ENCODE measurements at places on chromosomes 2 and 18.

- H3K36me3 ChIP-seq = no peaks in the 10 kb centered on the region
- no peak overlapping the region for H3K4me3 ChIP-seq
- no peaks in the 10 kb centered on the region for H3K27me3 ChIP-seq
- H3K27ac ChIP-seq = no peak overlapping the region
- no peaks in the 10 kb centered on the region for H3K4me1 ChIP-seq
- no peak for DNase-seq
These were observed 95.9 kb upstream of the STON1 start for GRCh38 chr2:48434101-48434500.

GRCh38 chr18:31102025-31102684 is at the start of gene DSC2:
Gene DSC2, minus strand, starts transcription at chr18:31102421. Its CDS starts 450 bp downstream, at chr18:31101971.
- peak; percentile 65 for DNase-seq
- H3K4me1 ChIP-seq = no peaks in the 10 kb centered on the region
- no peaks in the 10 kb centered on the region for H3K27me3 ChIP-seq
- H3K36me3 ChIP-seq = no peaks in the 10 kb centered on the region
- H3K4me3 ChIP-seq = peak within 1 kb of the TSS; percentile 64

DNA sequence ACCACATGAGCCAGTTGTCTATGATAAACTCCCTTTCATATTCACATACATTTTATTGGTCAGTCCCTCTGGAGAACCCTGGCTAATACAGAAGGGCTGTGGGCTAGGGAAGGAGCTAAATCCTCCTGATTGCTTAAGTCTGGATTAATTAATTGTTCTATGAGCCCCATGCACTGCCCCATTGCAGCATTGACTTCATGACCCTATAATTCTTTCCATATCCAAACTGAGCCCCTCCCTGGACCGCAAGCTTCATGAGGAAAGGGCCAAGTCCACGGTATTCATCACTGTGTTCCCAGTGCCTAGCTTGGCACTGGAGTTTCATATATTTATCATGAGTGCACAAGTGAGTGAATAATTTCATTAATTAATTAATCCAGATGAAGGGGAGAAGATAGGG is 124.0 kb downstream of the MBD2 start:
- DNase-seq = no peak
- H3K4me1 ChIP-seq = no peaks in the 10 kb centered on the region
- no peak overlapping the region for H3K4me3 ChIP-seq
- H3K36me3 ChIP-seq = no peaks in the 10 kb centered on the region
- no peak overlapping the region for H3K27ac ChIP-seq
- H3K27me3 ChIP-seq = no peaks in the 10 kb centered on the region

- H3K27me3 ChIP-seq = no peaks in the 10 kb centered on the region
- no peak overlapping the region for H3K4me3 ChIP-seq
- no peak overlapping the region for H3K27ac ChIP-seq
- no peaks in the 10 kb centered on the region for H3K36me3 ChIP-seq
- DNase-seq = peak; percentile 83
These were observed 590.8 kb upstream of the ID2 start for GRCh38 chr2:8090748-8091700.

DNA sequence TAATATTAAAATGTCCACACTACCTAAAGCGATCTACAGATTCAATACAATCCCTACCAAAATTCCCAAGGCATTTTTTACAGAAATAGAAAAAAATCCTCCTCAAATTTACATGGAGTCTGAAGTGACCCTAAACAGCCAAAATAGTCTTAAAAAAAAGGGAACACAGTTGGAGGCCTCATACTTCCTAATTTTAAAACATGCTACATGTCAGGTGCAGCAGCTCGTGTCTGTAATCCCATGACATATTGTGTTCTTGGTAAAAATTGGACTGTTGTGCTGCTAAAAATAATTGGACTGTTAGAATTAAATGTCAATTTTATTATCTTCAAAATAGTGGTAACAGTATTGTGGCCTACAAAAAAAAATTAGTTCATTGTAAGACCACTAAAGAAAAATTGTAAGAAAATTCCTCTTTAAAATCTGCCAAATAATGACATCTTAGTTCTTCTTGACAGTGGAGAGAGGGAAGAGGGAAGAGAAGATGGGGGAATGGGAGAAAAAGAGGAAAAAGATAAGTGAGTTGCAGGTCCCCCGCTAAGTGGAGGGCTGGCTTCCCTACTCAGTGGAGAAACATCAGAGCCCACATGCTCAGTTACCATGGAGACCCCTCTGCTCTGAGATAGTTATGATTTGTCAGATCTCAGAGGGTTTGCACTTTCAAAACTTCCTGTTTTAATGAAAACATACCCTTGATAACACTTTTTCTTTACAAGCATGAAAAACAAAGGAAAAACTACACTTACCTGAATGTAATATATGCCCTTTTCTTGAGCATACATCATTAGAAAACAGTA is 46.5 kb downstream of the UNC50 start:
- no peak overlapping the region for H3K27ac ChIP-seq
- H3K36me3 ChIP-seq = peaks cover 7% of the 10 kb centered on the region

DNA sequence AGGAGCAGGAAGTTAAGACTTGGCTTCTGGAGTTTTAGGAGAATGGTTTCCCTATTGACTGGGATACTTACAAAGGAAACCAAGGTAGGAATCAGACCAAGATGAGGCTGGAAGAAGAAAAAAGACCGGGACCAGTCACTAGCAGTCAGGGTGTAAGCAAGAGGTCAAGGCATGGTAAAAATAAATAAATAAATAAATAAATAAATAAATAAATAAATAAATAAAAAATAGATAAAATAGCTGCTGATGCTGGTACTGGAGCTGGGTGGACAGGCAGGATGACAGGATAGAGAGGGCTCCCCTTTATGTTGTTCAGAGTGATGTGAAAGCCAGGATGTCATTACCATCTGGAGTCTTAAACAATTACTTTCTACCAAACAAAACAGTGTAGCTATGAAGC is 89.9 kb downstream of the MYO5B start:
- DNase-seq = no peak
- no peaks in the 10 kb centered on the region for H3K36me3 ChIP-seq
- no peak overlapping the region for H3K27ac ChIP-seq
- no peak overlapping the region for H3K4me3 ChIP-seq

DNA sequence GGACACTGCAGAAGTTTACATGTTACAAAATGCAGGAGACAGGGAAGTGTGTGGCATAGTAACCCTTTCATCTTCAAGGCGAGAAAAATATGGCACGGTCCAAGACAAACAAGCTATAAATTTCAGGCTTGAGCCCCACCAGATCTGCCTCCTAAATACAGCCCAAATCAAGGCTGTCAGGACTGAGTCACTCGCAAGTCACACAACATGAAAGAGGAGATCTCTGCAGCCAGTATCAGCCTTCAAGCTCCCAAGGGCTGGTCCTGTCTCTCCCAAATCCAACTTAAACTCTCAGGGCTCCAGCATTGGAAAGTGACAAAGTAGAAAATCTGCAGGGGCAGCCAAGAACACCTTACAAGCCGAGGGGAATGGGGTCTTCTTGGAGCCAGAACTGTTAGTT is 106.3 kb upstream of the GATA6 start:
- H3K4me1 ChIP-seq = no peaks in the 10 kb centered on the region
- no peak for DNase-seq
- no peaks in the 10 kb centered on the region for H3K36me3 ChIP-seq
- no peak overlapping the region for H3K4me3 ChIP-seq

- no peaks in the 10 kb centered on the region for H3K4me1 ChIP-seq
- no peaks in the 10 kb centered on the region for H3K36me3 ChIP-seq
- H3K27me3 ChIP-seq = no peaks in the 10 kb centered on the region
- H3K4me3 ChIP-seq = no peak overlapping the region
- H3K27ac ChIP-seq = no peak overlapping the region
- no peak for DNase-seq
These were observed 155.1 kb downstream of the SS18 start for GRCh38 chr18:25935356-25935755.

DNA sequence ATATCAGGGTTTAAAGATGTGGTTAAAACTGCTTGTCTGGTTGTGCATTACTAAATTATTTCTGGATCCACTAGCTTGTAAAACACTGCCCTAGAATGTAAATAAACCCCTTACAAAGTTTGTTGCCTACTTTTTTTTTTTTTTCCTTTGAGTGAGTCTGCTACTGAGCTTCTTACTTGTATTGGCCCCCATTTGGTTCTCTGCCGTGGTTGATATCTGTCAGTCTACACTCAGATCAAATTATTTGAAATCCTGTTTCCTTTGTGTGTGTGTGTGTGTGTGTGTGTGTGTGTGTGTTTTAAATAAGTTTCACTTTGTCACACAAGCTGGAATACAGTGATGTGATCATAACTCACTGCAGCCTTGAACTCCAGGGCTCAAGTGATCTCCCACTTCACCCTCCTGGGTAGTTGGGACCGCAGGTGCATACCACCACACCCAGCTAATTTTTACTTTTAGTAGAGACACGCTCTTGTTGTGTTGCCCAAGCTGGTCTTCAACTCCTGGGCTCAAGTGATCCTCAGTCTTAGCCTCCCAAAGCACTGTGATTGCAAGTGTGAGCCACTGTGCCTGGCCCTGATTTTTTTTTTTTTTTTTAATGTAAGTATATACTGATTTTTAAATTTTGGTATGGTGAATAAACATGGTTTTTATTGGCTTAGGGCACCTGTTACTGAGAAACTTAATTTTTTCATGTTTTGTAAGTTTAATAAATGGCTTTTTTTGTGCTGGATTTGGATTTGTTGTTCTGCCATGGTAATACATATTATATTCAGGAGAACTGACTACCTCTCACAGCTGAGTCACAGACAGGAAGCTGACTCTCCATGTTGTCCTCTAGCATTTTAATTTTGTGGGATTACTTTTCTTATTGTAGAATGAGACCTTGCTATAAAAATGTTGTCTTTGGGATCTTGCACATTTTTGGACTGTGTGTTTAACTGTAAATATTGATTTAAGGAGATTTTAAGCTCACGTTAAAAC is 48.5 kb downstream of the MAP4K4 start:
- H3K4me1 ChIP-seq = peaks cover 56% of the 10 kb centered on the region
- no peaks in the 10 kb centered on the region for H3K36me3 ChIP-seq
- DNase-seq = no peak
- H3K27ac ChIP-seq = no peak overlapping the region

DNA sequence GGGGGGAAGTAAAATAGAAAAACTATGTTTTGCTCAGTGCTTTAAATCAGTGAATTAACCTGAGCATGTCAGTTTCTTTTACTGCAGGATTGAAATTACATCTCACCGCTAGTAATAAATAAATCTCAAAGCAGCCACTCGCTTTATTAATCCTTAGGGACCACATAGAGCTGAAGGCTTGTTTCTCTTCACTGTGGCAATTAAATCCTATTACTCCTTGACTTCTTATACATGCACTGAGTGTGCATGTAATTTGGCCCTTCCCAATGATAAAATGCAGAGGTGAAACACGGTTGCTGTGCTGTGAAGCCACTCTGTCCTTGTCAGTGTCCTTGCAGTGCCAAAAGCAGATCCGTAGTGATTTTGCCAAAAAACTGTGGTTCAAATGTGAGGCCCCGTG is 77.1 kb upstream of the RBM44 start:
- no peak for DNase-seq
- no peaks in the 10 kb centered on the region for H3K27me3 ChIP-seq
- no peak overlapping the region for H3K4me3 ChIP-seq
- H3K4me1 ChIP-seq = peaks cover 34% of the 10 kb centered on the region

DNA sequence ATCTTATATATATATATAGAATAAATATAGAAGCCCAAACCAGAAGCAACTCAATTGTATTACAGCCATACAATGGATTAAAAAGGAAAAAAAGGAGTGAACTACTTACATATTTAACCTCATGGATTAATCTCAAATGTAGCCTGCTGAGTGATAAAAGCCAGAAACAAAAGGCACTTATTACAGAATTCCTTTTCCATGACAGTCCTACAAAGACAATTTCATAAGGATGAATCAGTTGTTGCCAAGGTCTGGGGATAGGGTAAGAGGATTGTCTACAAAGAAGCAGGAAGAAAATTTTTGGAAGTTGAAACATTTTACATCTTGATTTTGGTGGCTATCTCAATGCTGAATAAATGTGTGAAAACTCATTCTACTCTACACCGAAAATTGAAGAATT is 103.9 kb upstream of the DCC start:
- no peak for DNase-seq
- H3K36me3 ChIP-seq = no peaks in the 10 kb centered on the region
- no peak overlapping the region for H3K27ac ChIP-seq

DNA sequence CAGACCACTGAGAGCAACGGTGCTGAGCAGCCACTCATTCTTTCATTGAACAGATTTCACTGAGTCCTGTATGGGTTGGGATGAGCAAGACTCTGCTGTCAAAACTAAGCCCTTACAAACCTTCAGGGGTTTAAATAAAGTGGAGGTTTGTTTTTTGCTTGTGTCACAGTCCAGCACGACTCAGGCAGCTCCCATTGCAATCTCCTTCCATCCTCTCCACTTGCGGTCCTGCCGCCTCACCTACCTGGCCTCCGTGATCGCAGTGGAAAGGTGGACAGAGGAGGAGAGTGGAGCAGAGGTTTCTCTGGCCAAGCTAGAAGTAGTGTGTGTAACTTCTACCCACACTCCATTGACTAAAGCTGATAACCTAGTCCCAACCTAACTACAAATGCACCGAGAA is 332.2 kb downstream of the ZNF516 start:
- no peaks in the 10 kb centered on the region for H3K4me1 ChIP-seq
- H3K27ac ChIP-seq = no peak overlapping the region
- H3K27me3 ChIP-seq = no peaks in the 10 kb centered on the region
- H3K4me3 ChIP-seq = no peak overlapping the region
- no peaks in the 10 kb centered on the region for H3K36me3 ChIP-seq

GRCh38 chr18:79460481-79461300 is 65.0 kb downstream of the NFATC1 start:
- peaks cover 28% of the 10 kb centered on the region for H3K36me3 ChIP-seq
- DNase-seq = no peak
- H3K27me3 ChIP-seq = no peaks in the 10 kb centered on the region
- peaks cover 19% of the 10 kb centered on the region for H3K4me1 ChIP-seq
- H3K27ac ChIP-seq = no peak overlapping the region
- no peak overlapping the region for H3K4me3 ChIP-seq

DNA sequence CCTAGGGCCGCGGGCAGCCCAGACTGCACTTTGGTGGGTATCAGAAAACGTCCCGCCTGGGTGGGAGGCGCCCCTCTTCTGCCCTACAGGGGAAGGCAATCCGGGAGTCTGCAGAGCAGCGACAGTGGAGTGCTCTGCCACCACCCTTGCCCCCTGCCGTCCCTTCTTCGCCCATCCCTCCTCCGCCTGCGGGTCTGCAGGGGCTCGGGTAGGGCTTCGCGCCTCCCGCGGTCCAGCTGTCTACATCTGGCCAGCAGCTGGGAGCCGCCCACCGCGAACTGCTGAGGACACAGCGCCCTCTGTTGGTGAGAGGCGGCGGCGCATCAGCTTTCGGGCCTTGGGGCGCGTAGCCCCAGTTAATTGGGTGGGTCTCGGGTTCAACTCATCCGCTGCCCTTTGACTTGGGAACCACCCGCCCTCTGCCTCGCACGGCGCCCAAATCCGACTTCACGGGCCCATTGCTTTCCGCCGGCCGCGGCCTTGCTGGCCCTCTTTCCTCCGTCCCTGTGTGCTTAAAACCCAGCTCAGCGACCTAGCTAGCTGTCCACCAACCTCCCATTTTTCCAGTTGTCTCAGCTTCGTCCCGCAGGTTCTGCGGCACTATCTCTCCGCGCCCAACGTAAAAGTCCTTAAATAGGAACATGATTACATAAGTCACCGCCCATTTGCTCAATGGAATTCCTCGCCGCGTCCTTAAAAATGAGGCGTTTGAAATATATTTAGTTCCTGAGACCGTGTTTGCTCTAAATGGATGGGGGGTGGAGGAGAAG is 17.6 kb downstream of the WNT10A start:
- no peak overlapping the region for H3K4me3 ChIP-seq
- H3K36me3 ChIP-seq = no peaks in the 10 kb centered on the region
- peak; percentile 81 for DNase-seq
- no peak overlapping the region for H3K27ac ChIP-seq

- no peaks in the 10 kb centered on the region for H3K4me1 ChIP-seq
- H3K4me3 ChIP-seq = no peak overlapping the region
- H3K27me3 ChIP-seq = no peaks in the 10 kb centered on the region
- no peaks in the 10 kb centered on the region for H3K36me3 ChIP-seq
- no peak overlapping the region for H3K27ac ChIP-seq
These were observed 4.7 kb upstream of the ADNP2 start for GRCh38 chr18:80104364-80104779.

Data from lower lobe of right lung (tissue), 2 donors.